Stimulated activated CD4-positive, alpha-beta T cell treated with anti-CD3 and anti-CD28 coated beads, TNF-alpha, amount 100 ng/mL, for 4 hours (primary cell): ENCODE measurements at places on chromosomes 7 and 10.

- no peak for DNase-seq
Observed at GRCh38 chr10:95783741-95784140, 27.8 kb downstream of the ENTPD1 start.

DNA sequence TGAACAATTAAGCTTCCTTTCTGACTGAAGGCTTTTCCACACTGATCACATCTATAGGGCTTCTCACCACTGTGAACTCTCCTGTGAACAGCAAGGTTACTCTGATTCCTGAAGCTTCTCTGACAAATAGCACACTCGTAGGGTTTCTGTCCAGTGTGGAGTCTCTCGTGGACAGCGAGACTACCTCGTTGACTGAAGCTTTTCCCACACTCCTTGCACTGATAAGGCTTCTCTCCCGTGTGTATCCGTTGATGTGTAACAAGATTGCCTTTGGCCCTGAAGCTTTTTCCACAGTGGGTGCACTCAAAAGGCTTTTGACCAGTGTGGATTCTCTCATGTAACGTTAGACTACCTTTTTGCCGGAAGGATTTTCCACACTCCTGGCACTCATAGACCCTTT, 4.4 kb downstream of the ZNF32 start:
- no peak for DNase-seq

- DNase-seq = no peak
Observed at GRCh38 chr10:116287906-116288501, 15.0 kb upstream of the GFRA1 start.

GRCh38 chr7:78742694-78743093, 710.8 kb downstream of the MAGI2 start:
- DNase-seq = no peak

- DNase-seq = no peak
Observed at GRCh38 chr10:55485827-55486226, 684.8 kb upstream of the PCDH15 start.

- DNase-seq = no peak
Observed at GRCh38 chr10:130708465-130709070, 572.4 kb downstream of the GLRX3 start.

GRCh38 chr7:70907259-70908247, 224.4 kb upstream of the GALNT17 start:
- no peak for DNase-seq

DNA sequence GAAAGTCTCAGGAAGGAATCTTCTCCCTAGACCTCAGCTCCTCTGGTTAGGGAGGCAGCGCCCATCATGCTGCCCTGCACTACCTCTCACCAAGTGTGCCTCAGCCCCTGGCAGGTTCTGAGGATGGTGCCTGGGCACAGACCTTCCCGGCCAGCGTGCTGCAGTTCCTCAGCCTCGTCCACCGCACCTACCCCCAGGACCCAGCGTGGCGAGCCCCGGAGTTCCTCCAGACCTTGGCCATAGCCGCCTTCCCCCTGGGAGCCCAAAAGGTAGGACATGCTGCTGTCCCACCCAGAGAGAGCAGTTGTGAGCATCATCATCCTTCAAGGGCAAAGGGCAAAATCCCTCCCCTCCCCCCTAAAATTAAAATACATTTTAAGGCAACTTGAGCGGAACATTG, 122.5 kb downstream of the LRRC18 start:
- DNase-seq = no peak

GRCh38 chr7:1567896-1568510, 1.8 kb downstream of the PSMG3 start:
- DNase-seq = no peak

DNA sequence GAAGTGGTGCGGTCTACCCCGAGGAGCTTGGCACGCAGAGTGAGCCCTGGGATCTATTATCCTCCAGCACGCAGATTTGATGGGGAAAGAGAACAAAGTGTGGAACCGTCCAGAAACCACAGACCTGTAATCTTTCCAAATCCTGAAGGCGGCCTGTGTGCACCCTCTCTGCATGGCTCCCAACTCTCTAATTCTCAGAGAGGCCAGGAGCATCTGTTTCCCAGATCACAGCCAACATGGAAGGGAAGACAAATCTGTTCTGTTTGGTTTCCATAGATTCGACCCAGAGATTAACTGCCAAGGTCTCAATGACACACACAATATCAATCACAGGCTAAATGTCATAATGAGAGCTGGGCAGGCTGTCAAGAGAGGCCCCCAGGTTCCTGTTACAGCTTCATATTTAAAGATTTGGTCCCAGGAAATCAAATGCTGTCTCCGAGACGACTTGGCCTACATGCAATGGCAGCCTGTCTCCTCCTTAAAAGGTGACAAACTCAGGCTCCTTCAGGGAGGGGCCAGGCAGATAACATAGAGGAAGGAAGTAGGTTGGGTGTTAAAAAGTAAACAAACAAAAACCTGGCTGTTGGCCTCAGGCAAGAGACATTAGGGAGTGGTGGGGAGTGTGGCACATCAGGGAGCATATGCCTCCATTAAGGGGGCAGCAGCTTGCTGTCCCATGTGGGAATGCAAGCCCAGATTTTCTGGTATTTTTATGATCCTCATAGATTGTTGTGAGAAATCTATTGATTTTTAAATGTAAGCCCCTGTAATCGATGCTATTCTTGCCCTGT, 48.8 kb upstream of the SAMD8 start:
- no peak for DNase-seq

DNA sequence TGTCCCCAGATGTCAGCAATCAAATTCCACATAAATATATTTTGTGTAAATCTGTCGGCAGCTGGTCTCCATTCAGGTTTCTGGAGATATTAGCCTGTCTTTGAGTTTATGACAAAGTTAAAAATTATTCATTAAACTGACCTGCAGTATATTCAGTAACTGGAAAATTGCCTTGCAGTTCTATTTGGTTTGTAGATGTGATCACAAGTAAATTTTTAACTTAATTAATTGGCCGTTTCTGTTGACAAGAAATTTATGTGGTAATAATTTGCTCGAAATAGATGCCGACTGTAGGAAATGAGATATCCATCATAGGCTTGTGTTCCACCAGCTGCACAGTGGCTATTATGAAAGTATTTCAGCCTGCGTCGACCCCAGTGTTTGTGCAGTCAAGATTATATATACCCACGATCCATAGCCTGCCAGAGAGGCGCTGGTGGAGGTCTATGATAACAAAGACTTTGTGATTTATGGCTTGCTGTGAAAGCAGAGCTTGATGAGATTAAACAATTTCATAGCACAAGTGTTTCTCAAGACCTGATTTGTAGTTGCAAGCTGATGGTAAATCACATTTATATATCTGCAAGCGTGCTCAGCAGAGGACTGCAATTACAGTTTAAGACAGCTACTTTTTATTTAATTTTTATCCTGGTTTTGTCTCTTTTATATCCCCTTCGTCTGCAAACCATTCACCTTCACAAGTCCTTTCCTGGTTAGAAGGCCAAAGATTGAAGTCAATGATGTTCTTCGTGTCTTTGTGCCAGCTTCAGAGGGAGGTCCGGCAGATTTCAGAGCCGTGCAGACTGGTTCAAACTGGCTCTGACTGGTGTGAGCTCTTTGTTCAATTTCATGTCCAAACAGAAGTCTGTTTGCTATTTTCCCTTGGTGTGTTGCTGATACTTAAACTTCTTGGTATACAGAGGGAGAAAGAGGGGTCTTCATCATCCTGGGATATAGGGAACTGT, 850.9 kb downstream of the LRMDA start:
- DNase-seq = no peak

- DNase-seq = no peak
Observed at GRCh38 chr7:96061844-96062243, 260.1 kb downstream of the SLC25A13 start.

GRCh38 chr7:46999866-47000265, 582.0 kb downstream of the TNS3 start:
- no peak for DNase-seq

DNA sequence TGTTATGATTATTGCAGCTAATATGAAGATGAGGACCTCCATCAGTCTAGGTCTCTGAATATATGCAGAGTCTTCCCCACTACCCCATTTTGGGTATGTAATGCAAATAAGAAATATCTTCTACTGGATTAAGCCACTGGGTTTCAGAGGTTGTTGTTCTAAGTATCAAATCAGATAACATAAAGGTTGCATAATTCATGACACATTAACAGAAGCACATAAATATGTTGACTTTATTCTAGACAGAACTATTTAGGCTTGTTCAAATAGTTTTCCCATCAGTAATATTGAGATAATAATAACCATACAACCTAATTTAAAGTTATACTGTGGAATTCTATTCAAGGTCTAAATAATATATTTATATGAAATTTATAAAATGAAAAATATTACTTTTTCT, 157.1 kb downstream of the ETV1 start:
- DNase-seq = no peak

DNA sequence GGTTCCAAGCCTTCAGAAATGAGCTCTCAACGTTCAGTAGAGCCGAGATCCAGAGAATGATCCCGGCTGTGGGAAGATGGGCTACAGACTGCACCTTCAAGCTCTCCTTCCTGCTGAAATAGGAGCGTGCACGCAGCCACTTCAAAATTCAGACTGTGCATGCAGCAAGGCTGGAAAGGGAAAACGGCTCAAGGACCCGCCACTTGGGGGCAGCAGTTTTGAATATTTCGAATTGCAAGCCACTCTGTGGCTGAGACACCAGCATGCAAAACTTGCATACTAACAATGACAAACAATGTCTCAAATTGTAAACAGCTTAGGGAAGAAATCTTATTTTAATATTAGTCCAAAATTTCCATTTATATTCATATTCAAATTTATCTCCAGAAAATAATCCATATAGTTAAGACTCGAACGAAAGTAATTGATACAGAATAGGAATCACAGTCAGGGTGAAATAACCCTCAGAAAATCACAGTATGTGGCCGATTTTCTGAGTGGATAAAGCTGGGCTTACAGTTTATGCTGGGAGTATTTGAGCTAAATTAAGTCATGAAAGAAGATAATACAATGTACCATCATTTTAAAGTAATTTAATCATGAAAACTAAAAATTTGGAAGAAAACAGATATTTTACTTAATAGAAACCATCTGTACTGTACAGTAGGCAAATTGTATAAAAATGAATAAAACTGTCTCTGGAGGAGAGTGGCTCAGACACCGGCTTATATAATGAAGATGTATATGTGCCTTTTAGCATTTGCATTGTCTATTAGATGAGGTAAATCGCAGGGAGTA, 137.9 kb upstream of the MKI67 start:
- DNase-seq = peak; percentile 8

GRCh38 chr7:51035716-51036115, 253.0 kb upstream of the GRB10 start:
- no peak for DNase-seq

- DNase-seq = no peak
Observed at GRCh38 chr10:60349426-60349825, 40.2 kb downstream of the ANK3 start.

DNA sequence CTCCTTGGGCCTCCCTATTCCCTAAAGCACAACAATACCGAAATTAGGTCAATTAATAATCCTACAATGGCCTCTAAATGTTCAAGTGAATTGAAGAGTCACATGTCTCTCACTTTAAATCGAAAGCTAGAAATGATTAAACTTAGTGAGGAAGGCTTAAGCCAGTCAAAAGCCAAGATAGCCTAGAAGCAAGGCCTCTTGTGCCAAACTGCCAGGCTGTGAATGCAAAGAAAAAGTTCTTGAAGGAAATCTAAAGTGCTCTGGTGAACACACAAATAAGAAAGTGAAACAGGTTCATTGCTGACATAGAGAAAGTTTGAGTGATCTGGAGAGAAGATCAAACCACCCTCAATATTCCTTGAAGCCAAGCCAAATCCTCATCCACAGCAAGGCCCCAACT, 57.2 kb downstream of the SLC29A4 start:
- DNase-seq = no peak

DNA sequence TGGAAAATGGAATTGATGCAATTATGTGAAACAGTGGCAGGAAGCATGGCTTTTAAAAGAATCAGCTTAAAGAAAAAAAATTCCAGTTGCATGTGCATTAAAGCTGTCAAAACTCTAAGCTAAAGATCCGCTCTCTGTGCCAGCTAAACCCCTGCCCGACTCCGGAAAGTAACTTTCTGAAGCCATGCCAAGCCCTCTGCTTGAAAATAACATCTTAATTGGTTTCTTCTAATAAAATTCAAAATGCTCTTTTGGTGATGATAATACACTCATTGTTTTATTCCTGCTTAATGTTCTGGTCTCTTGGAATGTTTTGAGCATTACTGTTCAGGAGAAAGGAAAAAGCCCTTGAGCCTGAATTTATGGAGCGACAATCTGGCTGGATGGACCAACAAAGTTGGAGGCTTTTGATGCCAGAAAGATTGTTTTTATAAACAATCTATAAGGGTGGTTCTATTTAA, 11.7 kb downstream of the SEMA3C start:
- no peak for DNase-seq

DNA sequence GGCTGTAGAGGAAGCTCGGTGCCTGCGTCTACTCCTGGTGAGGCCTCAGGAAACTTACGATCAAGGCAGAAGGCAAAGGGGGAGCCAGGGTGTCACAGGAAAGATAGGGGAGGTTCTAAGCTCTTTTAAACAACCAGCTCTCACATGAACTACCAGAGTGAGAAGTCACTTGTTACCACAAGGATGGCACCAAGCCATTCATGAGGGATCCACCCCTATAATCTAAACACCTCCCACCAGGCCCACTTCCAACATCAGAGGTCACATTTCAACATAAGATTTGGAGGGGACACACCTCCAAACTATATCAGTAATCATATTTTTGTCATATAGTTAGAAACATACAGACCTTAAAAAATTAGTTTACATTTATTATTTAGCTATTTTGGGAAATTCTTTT, 9.4 kb downstream of the NOC3L start:
- no peak for DNase-seq
